ENCODE measurements at places on chromosomes 2 and 18. TPM values are rescaled to one million over a fixed set of nuclear protein-coding genes. Genes with fewer than 3 reads are reported as not detected.
A peak's percentile ranks its signal among the peaks of the same experiment; 100 is the strongest.

Gene SCN3A
- polyA plus RNA-seq: 0.38 TPM

Gene MRPL33
- 253 TPM for polyA plus RNA-seq

DNA sequence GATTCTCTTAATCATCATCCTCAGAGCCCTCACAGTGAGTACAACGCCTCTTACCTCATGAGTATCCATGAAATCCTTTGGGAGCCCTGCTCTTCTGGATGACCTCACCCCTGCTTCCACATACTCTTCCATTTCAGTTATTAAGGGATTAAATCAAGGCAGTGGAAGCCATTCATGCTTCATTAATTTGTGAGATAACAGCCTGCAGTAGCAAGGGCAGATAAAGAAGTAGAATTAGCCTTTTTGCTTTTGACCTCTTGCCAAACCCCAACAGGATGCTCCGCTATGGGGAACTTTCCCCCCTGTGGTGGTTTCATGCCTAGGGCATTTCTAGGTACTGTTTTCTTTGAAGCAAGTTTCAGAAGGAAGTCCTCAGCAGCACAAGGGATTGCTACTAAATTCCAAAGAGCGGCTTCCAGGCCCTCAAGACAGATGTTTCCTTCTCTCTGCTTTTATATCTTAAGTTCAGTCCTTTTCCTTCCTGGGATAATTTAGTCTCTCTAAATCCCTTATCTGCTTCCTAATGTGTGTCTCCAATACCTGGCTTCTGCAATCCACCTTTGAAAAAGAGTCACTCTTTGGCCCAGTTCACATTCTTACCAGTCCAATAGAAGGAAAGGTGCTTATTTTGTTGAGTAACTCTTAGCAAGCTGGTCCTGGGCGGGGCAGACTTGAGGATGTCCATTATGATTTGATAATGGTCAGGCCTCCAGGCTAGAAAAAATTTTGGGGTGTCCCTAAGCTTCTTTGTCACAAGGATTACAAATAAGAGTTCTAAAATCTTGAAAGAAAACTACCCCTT is 76.9 kb downstream of the MYO1B start:
- no peak for DNase-seq

- peak; percentile 76 for DNase-seq
These were observed 1.8 kb upstream of the DUSP2 start for GRCh38 chr2:96146881-96147592.

DNA sequence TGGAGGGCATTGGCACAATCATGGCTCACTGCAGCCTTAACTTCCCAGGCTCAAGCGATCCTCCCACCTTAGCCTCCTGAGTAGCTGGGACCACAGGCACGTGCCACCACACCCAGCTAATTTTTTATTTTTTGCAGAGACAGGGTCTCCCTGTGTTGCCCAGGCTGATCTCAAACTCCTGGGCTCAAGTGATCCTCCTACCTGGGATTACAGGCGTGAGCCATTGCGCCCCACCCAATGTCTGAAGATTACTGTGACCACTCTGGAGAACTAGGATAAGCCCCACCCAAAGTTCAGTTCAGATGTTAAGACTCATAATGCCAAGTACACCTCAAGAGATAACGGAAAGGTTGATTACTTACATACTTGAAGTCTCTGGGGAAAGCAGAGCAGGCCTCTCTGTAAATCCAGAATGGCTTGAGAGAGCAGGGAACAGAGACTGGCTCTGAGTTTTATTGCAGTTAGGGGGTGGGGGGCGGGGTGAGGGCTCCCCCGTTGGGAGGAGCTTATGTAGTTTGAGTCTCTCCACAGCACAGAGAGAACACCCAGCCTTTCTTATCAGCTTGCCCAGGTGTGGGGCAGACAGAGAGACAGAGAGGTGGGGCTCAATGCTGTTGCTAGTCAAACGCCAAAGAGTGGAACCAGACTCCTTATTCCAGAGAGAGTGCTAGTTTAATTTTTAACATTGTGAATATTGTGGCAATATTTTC is 26.5 kb upstream of the ERICH2 start:
- no peak for DNase-seq

GRCh38 chr2:86044614-86045013 is 61.1 kb downstream of the POLR1A start:
- no peak for DNase-seq
